Activated B cell treated with CpG ODN at 0.5 μM for 24 hours (primary cell): ENCODE measurements at places on chromosomes 3 and 15. TPM values are rescaled to one million over a fixed set of nuclear protein-coding genes. Genes with fewer than 3 reads are reported as not detected.

UQCRC1 gene
- total RNA-seq: 117 and 118 TPM in 2 replicates

OR5AC2 gene
- total RNA-seq: not detected in 2 replicates

DNA sequence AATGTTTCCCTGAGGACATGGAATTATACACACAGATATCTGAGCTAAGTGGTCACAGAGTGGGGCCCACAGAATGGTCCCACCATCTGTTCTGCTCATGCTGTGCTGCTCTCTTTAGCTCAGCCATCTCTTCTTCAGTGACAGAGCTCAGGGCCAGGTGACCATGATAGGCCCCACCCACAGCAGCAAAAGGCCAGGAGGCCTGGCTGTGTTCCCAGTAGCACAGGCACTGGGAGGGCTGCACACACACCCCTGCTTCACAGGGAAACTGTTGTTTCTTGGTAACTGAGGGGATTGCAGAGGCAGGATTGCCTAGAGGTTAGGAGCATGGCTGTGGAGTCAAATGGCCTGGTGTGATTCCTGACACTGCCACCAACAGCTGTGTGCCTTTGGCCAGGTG is 4.8 kb upstream of the FBXW12 start:
- DNase-seq: no peak

DNA sequence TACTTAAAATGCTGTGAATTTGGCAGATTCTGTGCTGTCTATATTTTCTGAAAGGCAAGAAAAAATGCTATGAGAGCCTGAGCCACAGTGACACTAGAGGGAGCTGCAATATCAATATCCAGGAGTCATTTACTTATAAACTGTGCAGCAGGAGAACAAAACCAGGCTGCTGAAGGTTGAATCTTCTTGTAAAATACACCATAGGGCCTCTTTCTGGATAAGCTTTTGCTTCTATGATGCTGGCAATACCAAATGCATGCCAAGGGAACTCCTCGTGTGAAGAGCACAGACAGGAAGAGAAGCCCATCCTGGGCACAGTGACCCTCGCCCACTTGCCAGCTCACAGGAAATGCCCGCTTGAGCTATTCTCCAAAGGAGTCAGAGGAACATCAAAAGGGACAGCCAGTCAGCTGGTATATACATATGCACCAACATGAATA is 48.0 kb upstream of the TSPAN3 start:
- no peak for DNase-seq

GRCh38 chr3:159996018-159996417 is 7.4 kb downstream of the IL12A start:
- no peak for DNase-seq

DNA sequence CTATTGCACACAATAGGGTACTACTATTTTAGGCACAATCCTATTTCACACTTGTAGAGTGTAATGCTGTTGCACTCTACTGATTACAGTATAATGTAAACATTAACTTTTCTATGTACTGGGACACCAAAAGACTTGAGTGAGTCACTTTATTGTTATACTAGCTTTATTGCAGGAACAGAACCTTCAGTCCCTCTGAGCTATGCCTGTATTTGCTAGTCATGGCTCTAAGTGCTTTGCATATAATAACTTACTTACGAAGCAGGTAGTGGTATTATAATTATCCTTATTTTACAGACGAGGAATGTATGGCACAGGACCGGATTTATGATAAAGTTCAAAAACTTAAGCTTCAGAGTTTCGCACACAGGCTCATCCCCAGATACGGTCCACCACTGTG is 106.6 kb upstream of the SLC6A6 start:
- no peak for DNase-seq

CSPG4 gene
- not detected in 2 replicates for total RNA-seq

GRCh38 chr15:90957031-90957790 is 2.5 kb downstream of the RCCD1 start:
- DNase-seq: no peak

GRCh38 chr15:63244399-63244798 is 33.0 kb upstream of the APH1B start:
- no peak for DNase-seq

- DNase-seq: no peak
These were observed 97.7 kb downstream of the CD47 start for GRCh38 chr3:107992976-107993684.

DNA sequence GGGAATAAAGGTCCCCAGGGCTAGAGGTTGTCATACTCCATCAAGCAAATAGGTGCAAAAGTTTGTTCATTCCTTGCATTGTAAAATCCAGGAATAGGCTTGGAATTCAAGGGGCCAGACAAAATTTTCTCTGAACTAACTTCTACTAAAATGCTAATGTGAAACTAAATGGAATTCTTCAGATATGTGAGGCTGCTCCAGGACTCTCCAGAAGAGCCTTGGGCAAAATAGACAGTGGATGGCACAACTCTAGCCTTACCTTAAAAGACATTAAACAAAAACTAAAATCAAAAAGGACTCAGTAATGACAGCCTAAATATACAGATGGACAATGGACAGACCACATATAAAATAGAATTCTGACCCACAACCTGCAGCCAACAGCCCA is 130.8 kb upstream of the STRIT1 start:
- no peak for DNase-seq

GRCh38 chr3:7682822-7683229 is 818.8 kb upstream of the LMCD1 start:
- no peak for DNase-seq

ISLR2 gene
- total RNA-seq: not detected in 2 replicates

DNA sequence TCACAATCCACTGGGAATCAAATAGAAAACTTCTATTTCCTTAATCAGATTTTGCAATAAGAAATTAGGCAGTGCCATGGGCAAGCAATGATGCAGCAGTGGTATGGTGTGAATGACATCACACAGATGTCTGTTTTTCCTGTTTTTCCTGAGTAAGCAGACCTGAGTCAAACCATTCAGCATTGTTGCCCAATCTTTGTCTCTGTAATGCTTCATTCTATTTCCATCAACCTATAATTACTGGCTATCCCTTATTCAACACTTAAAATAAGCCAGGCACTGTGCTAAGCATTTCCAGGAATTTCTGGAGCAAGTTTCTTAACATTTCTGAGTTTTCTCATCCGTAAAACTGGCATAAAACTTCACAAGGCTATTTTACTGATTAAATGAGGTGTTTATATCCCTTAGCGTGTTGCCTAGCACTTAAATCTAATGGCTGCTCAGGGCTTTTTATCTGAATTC is 11.3 kb upstream of the OXSR1 start:
- no peak for DNase-seq

CLEC3B gene
- not detected in 2 replicates for total RNA-seq

DNA sequence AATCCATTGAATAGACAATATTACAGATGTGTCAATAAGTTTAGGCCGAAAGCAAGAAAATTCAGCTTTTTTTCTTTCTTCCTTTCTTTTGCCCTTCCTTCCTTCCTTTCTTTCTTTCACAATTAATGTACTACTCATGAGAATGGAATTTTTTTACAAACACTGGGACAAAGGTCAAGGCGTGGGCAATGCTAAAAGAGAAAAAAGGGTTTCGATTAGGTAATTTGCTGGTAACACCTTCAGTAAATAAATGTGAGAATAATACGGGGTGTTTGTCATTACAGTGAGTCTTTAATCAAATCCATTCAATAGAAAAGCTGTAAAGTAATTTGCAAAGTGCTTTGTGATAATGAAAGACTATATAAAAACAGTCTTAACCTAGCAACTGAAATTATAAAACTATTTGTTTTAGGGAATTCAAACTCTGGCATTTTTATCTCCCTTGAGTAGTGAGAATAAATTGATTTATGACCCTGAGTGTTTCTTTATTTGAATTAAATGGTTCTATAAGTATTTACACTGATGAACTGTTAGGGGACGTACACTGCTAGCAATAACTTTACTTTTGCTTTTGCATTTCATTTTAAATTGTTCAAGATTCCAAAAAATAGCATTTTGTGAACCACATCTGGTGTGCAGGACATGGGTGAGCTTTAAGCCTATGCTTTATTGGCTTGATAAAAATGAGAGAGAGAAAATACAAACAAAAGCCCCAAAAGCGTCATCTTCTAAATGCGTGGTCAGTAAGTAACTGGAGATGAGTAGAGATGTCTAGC is 104.2 kb upstream of the THRB start:
- no peak for DNase-seq

LSAMP gene
- 0.02 and 0.16 TPM in 2 replicates for total RNA-seq

MOBP gene
- total RNA-seq: 0.13 TPM in 1 of 2 replicates, not detected in the other
